Small intestine (tissue), 16 donors: ENCODE measurements at places on chromosomes 4 and X.
A peak's percentile ranks its signal among the peaks of the same experiment; 100 is the strongest.

GRCh38 chrX:24426340-24426913, 38.7 kb upstream of the PDK3 start:
- DNase-seq, result peak; percentile 29

DNA sequence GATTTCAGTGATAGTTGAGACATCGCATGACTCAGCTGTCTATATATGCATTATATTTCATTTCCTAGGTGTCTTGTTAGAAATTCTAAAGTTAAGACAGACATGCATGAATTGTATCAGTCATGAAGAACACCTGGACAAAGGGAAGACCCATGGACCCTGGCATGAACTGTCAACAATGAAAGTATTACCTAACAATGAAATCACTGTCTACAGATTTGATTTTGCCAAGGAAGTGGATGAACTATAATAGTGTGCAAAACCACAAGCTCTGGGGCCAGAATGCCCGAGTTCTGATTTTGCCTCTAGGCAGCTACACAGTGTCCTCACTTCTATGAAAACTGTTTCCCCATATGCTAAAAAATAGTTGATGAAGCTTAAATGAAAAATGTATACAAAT, 386.1 kb downstream of the NLGN4X start:
- no peak for DNase-seq

DNA sequence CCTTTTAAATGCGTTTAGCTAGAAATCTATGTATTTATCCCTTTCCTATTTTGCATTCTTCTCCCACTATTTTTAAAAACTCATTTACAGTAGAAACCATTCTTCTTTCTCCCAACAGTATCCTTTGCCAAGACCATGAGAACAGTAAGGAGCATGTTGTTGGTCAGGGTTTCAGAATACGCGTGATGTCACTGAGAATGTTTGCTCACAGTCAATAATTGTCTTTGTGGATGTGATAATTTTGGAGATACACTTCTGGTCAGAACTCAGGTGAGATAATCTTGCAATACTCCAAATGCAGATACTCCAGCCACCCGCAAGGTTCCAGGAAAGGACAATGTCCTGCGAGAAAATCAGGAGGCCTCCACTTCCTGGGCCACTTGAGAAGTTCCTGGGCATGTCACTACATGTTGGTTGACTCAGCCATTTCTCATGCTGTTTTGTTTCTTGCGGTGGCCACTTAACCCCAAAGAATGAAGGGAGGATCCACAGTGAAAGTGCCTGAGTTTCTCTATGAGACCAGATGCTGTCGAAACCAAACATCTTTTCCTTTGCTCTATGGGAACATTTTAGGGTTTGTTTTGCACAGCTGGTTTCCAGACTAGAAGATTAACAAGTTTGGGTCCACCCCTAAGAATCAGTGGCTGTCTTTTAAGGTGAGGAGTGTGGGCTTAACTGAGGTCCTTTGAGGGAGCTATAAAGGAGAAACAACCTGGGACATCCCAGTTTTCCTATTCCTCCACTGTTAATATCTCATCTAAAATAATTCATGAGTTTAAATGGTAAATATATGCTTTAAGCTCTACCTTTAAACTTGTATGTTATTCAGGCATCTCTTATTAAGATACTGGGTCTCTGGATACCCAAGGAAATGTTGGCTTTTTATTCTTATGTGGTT, 116.0 kb downstream of the SOWAHB start:
- no peak for DNase-seq

DNA sequence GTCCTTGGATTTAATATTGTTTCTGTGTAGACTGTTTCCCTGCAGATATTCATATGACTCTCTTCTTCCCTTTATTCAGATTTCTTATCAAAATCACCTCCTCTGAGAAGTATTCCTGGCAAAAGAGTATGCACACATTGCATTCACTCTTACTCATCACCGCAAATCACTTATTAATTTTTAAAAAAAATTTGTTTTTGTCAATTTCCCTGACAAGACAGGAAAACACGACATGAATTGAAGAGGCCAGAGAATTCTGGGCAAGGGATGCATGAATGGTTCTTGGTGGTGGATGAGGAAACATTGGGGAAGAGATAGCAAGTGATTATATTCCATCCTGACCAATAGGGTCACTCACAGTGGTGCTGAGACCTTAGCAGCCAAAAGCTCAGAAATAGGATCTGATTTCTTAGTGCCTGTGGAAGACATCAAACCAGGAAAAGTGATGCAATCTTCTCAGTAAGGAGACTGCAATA, 522.5 kb upstream of the AGA start:
- DNase-seq, result no peak

GRCh38 chrX:130176942-130177341, 5.2 kb downstream of the RAB33A start:
- no peak for DNase-seq

GRCh38 chrX:150503898-150504219, 64.6 kb upstream of the MTM1 start:
- peak; percentile 21 for DNase-seq

GRCh38 chrX:15438332-15438731, 54.1 kb upstream of the VEGFD start:
- no peak for DNase-seq

- no peak for DNase-seq
These were observed 305.7 kb downstream of the ARHGAP24 start for GRCh38 chr4:85780664-85781063.

DNA sequence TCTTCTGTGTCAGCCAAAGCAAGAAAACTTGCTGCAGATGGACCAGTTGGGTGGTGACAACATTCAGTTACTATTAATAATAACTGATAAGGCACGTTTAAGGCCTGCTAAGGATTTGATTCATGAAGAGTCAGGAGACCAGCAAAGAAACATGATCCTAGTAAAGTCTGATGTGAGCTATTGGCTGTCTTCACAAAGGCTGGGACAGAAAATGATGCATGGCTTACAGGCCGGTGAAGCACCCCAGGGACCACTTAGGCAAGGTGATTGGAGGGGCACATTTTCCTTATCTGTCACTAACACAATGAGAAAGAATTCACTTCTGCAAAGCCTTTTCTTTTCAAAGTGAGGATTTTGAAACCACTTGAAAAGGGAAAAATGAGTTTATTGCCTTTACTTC, 65.4 kb upstream of the TRPC3 start:
- DNase-seq, result no peak

GRCh38 chr4:175106301-175106700, 188.1 kb downstream of the ADAM29 start:
- DNase-seq, result no peak

- DNase-seq, result no peak
These were observed 2.3 kb upstream of the MID1IP1 start for GRCh38 chrX:38798956-38799355.

- DNase-seq, result no peak
These were observed 203.3 kb upstream of the ZIC3 start for GRCh38 chrX:137362583-137362982.

DNA sequence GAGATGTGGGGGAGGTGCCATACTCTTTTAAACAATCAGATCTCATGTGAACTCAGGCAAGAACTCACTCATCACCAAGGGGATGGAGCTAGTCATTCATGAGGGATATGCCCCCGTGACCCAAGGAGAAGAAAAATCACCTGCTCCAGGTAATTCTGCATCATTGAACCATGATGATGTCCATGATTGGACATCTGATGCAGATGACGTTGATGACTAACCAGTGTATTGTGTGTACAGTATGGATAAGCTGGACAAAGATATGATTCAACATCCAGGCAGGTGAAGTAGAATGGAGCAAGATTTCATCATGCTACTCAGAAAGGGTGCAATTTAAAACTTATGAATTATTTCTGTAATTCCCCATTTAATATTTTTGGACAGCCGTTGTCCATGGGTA, 286.4 kb upstream of the SMIM31 start:
- no peak for DNase-seq

- no peak for DNase-seq
These were observed 145.7 kb upstream of the MBNL3 start for GRCh38 chrX:132634521-132634920.

GRCh38 chr4:52664479-52664878, 5.4 kb upstream of the USP46 start:
- no peak for DNase-seq

- DNase-seq, result no peak
These were observed 80.5 kb downstream of the TBC1D9 start for GRCh38 chr4:140675599-140676231.

GRCh38 chrX:129716507-129716906, 22.3 kb upstream of the XPNPEP2 start:
- DNase-seq, result peak; percentile 73

DNA sequence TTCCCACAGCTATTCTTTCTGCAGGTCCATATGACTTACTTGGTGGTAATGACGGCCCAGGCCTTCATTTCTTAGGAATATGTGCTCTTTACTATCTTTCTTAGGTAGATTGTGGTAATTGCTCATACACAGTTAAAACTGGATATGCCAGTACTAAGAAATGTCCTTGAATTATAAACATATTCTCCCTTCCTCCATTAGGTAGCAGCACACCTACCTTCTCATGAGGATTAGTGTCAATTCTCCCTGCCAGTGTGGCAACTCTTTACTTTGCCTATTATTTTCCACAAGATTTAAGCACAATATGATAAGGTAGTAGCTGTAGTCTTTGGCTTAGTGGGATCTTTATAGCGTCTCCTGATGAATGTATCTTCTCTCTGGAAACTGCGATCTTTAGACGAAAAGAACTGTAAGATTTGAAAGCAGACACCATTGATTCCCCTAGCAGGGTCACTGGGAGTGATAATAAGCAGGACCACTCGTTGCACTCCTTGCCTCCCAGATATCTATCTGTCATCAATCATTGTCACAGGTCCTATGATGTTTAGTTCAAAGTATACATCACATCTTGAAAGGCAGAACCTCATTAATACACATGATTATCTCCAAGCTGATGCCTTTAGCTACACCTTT, 1240.7 kb downstream of the C4orf33 start:
- no peak for DNase-seq

GRCh38 chrX:25011589-25012432, 4.0 kb downstream of the ARX start:
- DNase-seq, result no peak

DNA sequence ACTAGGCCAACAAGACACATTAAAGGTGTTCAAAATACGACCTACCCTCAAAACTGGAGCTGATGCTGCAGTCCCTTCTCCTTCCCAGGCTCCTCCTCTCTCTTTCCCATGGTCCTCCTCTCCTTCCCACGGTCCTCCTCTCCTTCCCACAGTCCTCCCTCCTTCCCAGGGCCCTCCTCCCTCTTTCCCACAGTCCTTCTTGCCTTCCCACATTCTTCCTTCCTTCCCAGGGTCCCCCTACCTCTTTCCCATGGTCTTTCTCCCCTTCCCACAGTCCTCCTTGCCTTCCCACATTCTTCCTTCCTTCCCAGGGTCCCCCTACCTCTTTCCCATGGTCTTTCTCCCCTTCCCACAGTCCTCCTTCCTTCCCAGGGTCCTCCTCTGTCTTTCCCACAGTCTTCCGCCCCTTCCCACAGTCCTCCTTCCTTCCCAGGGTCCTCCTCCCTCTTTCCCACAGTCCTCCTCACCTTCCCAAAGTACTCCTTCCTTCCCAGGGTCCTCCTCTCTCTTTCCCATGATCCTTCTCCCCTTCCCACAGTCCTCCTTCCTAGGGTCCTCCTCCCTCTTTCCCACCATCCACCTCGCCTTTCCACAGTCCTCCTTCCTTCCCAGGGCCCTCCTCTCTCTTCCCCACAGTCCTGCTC, 54.2 kb downstream of the SH3KBP1 start:
- no peak for DNase-seq

DNA sequence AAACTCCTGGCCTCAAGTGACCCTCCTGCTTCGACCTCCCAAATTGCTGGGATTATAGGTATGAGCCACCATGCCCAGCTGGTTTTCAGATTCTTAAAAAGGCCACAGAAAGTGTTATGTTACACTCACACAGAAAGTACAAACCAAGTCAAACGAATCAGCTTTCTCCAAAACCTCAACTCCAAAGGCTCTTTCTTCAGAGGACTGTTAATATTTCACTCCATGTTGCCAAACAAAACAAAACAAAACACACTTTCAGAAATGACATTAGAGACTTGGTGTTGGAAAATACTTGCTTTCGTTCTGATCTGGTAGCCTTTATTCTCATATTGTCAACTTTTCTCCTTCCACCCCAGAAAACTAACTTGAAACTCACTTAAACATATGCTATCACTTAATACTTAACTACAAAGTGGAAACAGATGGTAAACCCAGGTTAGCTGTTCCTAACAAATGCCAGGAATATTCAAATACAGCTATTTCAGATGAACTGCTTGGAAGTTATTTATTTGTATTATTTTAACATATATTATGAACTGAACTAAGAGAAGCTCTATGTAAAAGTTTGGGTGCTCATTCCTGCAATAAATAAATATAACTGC, 34.7 kb downstream of the RLIM start:
- DNase-seq, result no peak

DNA sequence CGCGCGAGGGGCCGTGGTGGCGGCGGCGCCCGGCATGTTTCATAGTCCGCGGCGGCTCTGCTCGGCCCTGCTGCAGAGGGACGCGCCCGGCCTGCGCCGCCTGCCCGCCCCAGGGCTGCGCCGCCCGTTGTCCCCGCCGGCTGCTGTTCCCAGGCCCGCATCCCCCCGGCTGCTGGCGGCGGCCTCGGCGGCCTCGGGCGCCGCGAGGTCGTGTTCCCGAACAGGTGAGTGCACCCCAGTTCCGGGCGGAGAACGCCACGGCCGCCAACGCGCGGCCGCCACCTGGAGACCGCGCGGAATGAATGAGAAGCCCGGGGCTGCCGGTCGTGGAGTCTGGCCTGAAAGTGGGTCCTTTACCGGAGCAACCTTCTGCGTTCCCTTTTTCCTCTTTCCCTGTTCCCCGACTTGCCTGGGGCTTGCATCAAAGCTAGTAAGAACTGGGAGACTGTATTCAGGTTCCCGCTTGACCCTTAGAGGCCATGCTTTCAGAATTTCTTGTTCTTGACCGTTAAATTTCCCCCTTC, 429 bp downstream of the NOCT start:
- peak; percentile 51 for DNase-seq

- DNase-seq, result no peak
These were observed 47.6 kb downstream of the POLA1 start for GRCh38 chrX:24741330-24741729.

DNA sequence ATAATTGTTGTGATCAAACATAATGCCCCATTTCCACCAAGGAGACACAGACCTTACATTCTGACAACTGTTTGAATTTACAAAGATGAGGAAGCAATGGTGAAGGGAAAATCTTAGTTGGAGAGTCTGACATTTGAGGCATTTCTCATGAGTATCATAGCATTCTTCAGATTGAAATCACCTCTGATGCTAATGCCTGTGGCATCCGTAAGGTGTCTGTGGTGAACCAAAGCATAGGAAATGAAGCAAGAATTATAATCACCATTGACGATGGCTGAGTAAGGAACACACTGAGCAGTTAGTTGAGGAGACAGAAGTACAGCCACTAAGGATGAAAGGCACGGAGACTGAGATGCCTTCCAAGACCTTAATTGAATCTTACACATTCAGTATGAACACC, 575.7 kb downstream of the TRIML1 start:
- DNase-seq, result no peak

- no peak for DNase-seq
These were observed 41.9 kb downstream of the AFAP1 start for GRCh38 chr4:7897811-7898210.
